ENCODE measurements at places on chromosomes 12 and 14.

DNA sequence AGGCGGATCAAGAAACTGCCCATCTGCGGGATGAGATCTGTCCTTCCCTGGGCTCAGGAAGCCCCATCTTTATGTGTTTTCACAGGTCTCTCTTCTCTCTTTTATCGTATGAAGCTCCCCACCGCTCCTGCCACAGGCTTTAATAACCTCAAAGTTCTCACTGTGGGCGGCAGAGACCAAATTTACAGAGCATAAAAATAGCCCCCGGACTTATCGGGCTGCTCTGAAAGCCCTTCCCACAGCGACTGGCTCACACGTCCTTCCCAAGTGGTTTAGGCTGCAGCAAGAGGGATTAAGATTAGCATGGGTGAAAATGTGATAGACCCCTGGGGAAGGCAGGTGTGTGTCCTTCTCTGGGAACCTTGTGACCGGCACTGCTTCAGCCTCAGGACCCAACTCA is 47.8 kb downstream of the TESC start:
- DNase-seq = peak; percentile 53

- DNase-seq = no peak
Observed at GRCh38 chr12:80157645-80158044, 58.3 kb downstream of the OTOGL start.

DNA sequence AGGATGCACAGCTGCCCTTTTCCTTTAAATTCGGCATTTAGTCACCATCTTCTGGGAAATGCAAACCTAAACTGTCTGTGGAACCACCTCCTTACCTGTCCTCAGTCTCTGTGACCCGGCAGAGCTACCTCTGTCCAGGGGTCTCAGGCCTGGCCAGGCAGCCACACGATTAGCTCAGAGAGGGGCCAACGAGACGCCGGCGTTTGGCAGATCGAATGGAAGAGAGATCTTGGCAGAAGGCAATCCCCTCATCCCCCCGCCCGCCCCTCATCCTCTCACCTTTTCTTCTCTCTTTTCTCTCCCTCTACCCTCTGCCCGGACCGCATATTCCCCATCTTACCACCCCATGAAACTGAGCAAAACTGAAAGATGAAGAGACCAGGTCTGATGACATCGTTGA is 101.0 kb downstream of the PIWIL1 start:
- no peak for DNase-seq

DNA sequence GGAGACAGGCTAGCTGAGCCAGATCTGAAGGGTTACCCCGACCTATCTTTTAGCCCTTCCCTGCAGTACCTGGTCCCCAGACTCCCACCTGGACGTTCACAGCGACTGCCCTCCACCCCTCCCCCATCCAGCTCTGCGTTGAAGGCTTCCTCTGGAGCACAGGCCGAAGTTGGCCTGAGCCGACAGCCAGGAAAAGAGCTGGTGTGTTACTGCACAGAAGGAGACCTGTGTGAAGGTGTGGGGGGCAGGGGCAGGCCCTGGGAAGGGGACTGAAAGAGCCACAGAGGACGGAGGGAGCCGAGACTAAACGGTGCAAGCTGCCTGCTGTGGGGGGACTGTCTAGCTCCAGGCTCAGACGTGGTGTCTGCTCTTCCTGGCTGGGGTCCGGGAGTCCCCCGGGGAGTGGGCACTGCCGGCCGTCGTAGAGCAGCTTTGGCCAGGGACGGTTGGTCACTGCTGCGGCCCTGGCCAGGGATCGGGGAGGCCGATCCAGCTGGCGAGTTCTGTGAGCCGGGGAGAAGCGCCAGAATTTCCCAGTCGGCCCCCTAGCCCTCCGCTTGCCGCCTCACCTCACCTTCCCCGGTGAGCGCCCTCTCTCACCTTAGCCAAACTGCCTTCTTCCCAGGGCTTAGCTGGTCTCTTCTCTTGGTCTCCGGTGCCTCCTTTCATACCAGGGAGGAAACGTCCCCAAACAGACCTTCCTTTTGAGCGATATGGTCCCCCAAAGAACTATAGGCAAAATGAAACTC is 899 bp upstream of the COL2A1 start:
- no peak for DNase-seq

DNA sequence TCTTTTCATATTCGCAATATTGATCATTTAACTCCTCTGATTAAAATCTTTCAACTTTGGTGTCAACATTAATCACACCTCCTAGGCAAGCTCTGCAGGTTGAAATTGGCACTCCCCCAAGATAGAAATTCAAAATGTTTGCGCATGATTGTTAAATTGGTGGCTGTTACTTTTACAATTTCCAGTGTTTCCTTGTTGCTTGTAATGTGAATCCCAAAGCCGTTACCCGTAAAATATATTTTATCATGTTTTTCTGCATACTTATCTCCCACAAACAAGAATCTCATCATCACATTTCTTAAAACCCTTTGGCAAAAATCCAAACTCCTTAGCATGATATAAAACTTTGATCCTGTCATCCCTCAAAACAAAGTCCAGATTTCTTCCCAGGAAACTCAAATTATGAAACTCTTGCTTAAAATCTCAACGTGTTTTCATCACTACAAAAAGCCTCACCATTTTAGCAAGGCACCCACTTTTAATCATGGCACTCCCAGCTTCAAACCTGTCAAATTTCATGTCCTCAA is 14.7 kb downstream of the RTL1 start:
- no peak for DNase-seq

DNA sequence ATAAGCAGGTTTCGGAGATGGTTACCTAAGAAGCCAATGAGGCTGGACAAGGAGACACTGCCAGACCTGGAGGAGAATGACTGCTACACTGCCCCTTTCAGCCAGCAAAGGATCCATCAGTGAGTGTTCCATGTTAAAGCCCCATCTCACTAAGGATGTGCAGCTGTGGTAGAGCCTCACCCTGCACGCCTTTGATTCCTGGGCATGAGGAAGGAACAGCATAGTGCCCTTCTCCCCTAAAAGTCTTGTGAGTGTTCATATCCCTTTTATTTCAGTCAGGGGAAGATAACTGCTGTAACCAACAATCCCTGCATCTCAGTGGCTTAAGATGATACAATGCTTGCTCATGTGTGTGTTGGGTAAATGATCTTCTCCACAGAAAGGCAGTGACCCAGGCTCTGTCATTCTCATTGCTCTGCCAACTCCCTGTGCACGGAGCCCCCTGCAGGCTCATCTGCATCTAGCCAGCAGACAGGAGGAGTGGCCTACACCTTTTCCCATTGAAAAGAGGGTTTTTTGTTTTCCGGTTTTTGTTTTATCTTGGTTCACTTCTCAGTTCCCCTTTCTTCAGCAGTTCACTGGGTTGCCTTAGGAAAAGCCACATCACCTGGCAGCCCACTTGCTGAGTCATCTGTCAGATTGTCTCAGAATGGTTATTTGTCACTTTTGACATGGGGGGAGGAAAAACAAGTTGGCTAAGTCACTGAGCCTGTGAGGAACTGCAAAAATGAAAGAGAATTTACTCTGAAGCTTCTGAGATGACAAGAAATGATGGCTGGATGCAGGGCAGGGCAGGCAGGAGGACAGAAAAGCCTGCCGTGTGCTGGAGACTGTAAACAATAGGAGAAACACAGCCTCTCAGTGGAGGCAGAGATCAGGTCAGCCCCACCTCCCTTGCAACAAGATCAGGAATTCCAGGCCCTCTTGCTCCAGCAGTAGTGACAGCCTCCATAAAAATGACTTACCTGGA is 193.3 kb downstream of the ANO4 start:
- DNase-seq = peak; percentile 53

DNA sequence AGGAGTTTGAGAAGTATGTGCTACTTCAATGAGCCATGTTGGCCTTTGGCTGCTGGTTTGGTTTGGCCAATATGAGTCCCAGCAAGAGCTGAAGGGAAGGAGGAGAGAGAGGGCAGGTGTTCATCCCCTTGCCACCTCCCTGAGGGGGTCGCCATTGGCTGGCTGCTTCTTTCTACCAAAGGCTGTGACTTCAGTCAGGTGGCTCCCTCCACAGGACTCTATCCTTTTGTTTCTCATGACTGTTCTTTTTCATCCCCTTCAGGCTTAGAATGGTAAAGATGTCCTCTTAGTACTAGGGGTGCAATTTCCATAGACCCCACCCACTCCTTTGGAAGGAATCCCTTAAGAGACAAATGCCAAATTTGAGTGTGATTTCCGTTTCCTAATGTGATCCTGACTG is 31.2 kb upstream of the OTOGL start:
- peak; percentile 17 for DNase-seq

DNA sequence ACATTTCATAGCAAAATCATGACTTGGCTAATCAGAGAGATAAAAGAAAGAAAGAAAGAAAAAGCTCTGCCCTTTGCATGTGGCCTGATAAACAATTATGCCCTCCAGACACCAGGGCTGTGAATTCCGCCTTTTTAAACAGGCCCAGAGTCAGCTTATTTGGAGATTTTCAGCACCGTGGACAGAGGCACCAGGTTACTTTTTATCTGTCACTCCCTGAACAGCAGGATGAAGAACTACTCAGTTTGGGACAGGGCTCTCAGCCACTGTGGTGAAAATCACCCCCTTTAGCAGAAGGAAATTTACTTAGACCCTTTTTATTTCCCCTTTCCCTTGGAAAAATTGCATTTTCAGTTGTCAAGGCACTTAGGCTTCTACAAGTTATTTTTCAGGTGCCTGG is 359.9 kb downstream of the NRXN3 start:
- no peak for DNase-seq

GRCh38 chr12:2169940-2170339 is 117.2 kb downstream of the CACNA1C start:
- no peak for DNase-seq

GRCh38 chr12:51994539-51994820 is 12.3 kb upstream of the TAMALIN start:
- DNase-seq = no peak

DNA sequence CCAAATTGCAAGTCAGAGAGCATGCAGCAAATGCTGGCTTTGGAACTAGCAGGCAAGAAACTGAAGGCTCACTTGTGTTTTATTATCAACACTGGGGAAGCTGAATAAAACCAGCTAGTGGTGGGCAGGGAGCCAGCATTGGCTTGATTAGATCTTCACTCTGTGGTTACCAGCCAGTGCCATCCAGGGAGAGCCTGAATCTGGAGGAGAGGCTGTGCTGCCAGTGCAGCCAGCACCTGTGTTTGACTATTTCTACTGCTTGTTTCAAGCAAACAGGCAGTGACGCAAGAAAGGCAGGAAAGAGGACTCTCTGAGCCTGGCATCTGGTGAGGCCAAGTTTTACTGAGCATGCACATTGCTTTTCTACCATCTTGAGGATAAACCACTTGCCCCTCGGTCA is 247.0 kb downstream of the PHLDA1 start:
- no peak for DNase-seq

- DNase-seq = no peak
Observed at GRCh38 chr12:32312049-32312670, 87.2 kb upstream of the FGD4 start.

GRCh38 chr14:76498463-76498935 is 122.6 kb downstream of the ESRRB start:
- DNase-seq = no peak

DNA sequence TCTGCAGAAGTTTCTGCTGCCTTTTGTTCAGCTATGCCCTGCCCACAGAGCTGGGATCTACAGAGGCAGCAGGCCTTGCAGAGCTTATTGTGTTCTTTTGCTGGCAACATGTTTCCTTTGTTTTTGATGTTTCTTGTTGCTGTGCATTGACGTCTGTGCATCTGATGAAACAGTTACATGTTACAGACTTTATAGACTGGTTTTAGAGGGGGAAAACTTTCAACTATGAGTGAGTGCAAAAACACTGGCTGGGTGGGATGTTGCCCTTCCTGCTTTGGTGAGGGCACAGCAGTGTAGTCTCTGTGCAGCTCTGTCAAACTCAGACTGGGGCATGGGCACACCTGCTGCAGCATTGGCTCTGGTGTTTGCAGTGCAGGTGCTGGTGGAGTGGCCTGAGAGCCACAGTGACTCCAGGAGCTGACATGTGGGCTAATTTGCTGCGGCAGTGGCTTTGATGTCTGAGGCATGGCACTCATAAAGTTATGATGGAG is 26.9 kb downstream of the CLEC6A start:
- DNase-seq = no peak

DNA sequence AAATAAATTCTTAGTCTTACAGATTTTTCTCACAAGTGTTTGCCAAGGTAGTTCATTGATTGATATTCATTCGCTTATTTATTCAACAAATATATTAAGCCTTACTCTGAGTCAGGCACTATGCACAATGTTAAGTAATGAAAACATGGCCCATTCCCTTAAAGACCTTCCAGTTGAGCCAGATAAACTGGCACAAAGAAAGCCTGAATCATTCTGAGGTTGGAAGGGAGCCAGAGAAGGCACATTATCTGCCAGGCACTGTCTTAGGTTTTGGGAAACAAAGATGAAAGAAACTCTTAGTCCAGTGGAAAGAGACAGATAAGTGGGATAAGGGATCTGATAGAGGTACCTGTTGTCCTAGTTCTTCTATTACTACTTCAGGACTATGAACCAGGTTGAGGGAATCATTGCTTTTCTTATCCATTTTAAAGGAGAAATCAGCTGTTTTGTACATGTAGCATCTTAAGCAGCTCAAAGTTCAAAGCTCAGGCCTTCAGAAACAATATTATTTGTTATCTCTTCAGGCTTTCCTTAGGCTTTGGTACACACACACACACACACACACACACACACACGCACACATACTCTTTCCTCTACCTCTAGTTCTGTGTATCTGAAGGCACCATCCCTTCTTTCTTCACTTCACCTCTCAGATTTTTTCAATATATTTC is 27.0 kb downstream of the PDE6H start:
- DNase-seq = no peak

- DNase-seq = no peak
Observed at GRCh38 chr12:56602239-56602638, 27.9 kb downstream of the BAZ2A start.

GRCh38 chr12:12482150-12482761 is 80.4 kb downstream of the DUSP16 start:
- no peak for DNase-seq

- no peak for DNase-seq
Observed at GRCh38 chr14:33699300-33699983, 251.4 kb downstream of the EGLN3 start.

GRCh38 chr12:109914461-109914860 is 14.4 kb downstream of the TCHP start:
- no peak for DNase-seq

- DNase-seq = no peak
Observed at GRCh38 chr12:117869551-117869950, 99.2 kb downstream of the KSR2 start.

DNA sequence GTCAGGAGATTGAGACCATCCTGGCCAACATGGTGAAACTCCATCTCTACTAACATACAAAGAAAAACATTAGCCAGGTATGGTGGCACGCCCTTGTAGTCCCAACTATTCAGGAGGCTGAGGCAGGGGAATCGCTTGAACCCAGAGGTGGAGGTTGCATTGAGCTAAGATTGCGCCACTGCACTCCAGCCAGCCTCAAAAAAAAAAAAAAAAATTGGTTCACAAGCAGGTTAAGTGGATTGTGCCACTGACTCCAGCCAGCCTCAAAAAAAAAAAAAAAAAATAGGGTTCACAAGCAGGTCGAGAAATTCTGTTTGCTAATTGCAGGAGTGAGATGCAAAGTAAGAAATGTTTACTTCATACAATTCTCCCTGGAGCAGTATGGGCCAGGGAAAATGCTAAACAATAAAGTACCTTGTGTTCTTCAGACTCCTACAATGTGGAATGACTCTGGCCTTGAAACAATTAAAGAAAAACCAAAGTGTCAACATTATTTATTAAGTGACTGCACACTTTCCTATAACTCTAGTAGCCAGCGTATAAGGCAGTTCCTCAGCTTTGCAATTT is 6.1 kb downstream of the EDDM3B start:
- DNase-seq = no peak

GRCh38 chr12:8501720-8502119 is 11.6 kb upstream of the CLEC4D start:
- DNase-seq = no peak

- no peak for DNase-seq
Observed at GRCh38 chr12:106975993-106976658, 10.8 kb downstream of the MTERF2 start.

- no peak for DNase-seq
Observed at GRCh38 chr14:22384167-22384549, 204.9 kb downstream of the DAD1 start.

All from WERI-Rb-1 (cell line).